ENCODE measurements at places on chromosomes 7 and 10. TPM values are rescaled to one million over a fixed set of nuclear protein-coding genes. Genes with fewer than 3 reads are reported as not detected.
A peak's percentile ranks its signal among the peaks of the same experiment; 100 is the strongest.

Gene ARL3
- 14.7 TPM for total RNA-seq

Gene RP9
- total RNA-seq: 5.2 TPM

DNA sequence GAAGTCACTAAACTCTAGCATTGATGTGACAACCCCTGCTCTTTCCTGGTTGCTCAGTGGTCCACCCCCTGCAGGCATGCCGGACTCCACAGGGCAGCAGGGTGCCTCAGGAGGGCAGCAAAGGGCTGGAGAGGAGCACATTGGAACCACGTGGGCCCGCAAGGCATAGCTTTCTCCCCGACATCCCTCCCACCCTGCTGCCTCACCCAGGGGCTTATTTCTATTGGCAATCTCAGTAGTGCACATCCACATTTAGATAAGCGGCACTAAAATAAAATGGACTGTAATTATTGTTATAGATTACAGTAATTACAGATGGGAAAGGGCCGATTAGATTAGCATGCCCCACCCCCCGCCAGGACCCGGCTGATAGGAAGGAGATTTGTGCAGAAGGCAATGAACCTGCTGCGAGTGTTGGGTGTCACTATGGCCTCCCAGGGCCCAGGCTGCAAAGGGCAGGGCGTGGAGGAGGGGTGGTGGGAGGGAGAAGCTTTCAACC, 580.1 kb downstream of the GRID1 start:
- no peak for ATAC-seq

GRCh38 chr10:76408646-76409045, 977.2 kb downstream of the LRMDA start:
- no peak for ATAC-seq

- ATAC-seq: no peak
Observed at GRCh38 chr7:19117870-19118608, 603 bp upstream of the TWIST1 start.

Gene HUS1
- 50.0 TPM for total RNA-seq

Gene TMEM176A
- not detected for total RNA-seq

DNA sequence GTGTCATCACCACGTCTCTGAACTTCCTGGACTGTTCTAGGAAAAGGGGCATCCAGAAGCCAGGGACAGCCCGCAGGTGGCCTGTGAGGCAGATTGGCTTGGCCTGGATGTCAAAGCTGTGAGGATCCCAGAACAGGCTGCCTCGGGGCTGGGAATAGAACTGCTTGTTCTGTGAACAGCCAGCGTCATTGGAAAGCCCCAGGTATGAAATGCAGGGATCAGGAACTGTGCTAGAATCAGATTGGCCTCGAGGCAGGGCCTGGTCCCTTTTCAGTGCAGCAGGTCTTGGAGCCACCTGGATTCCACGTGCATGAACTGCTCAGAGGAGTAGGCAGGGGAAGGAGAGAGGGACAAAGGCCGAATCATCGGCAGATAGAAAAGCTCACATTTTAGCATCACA, 44.6 kb downstream of the FAM20C start:
- ATAC-seq: no peak

GRCh38 chr7:141915565-141915964, 634 bp upstream of the OR9A4 start:
- ATAC-seq: no peak

DNA sequence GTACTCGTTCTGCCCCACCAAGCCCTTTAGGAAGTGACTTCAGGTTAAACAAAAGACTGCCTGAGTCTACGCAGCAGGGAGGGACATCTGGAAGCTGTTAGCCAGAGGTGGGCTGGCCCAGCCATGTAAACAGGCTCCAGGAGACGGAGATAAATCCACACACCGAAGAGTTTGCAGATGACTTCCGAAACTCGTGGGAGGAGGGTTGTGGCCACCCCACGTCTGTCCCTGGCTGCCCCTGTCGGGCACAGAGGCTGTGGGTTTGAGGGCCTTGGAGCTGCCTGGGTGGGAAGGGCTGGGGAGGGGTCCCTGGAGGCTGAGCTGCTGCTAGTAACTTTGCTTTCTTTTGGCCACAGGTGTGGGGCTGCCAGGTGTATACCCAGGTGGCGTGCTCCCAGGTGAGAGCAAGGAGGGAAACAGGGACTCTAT, 15.6 kb downstream of the ELN start:
- no peak for ATAC-seq

- ATAC-seq: no peak
Observed at GRCh38 chr7:29040579-29040925, 82.4 kb upstream of the TRIL start.

Gene MNX1
- not detected for total RNA-seq

DNA sequence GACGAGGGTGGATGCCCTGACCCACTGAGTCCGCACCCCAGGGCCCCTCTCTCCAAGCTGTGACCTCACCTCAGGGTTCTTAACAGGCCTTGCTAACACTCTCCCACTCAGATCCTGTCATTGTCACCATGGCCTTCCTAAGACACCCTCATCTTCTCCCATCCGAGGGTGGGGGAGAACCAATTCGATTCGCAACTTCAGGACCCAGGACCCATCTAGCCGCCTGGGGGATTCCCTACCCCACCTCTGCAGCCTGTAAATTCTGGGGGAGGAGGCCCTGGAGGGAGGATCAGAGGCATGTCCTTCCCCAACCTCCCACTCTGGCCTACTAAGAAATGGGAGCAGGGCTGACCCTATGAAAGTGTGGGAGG, 17.4 kb downstream of the TRIM8 start:
- peak; percentile 64 for ATAC-seq

- ATAC-seq: no peak
Observed at GRCh38 chr7:97858221-97858620, 14.0 kb downstream of the ASNS start.

DNA sequence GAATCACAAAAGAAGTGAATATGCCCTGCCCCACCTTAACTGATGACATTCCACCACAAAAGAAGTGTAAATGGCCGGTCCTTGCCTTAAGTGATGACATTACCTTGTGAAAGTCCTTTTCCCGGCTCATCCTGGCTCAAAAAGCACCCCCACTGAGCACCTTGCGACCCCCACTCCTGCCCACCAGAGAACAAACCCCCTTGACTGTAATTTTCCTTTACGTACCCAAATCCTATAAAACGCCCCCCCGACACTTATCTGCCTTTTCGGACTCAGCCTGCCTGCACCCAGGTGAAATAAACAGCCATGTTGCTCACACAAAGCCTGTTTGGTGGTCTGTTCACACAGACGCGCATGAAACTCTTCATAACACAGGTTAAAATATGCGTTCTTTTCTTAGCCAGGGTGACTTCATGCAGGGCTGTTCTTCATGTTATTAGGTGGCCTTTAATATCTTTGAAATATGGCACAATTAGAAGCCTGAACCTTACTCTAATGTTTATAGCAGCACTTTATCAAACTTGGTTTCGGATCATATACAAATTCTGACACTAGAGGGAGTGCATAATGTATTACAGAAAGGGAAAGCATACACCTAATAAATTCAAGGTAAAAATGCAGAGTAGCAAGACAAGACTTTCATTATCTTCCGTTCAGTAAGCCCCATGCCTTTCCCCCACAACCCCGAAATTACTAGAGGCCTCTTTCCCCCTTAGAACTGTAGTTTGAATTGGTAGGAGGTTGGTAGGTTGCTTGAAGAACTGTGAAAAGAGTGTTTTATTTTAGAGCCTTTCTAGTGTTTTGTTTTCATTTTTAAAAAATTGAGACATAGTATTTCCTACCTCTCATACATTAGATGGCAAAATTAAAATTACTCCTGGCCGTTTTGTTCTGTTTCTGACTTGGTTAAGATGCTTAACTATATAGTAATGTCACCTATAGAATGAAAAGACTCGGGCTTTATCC, 117.9 kb downstream of the NPY start:
- no peak for ATAC-seq

GRCh38 chr10:20995123-20995987, 98.2 kb upstream of the NEBL start:
- ATAC-seq: no peak

DNA sequence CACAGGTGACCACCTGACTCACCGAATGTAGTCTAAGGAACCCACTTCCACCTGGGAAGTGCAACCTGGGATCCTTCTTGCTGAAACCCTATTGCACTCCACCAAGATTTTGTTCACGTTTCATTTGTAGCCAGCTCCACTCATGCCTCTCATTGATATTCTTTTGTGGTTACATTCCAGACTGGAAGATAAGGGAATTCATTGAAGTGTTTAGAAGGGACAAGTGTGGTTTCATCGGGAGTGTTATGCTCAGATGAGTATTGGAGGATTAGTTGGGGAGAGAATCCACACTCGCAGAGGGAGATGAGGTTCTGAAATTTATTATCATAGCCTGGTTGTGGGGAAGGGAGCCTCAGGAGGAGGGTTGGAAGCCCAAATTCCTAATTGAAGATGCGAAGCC, 320.4 kb downstream of the KCNMA1 start:
- no peak for ATAC-seq

DNA sequence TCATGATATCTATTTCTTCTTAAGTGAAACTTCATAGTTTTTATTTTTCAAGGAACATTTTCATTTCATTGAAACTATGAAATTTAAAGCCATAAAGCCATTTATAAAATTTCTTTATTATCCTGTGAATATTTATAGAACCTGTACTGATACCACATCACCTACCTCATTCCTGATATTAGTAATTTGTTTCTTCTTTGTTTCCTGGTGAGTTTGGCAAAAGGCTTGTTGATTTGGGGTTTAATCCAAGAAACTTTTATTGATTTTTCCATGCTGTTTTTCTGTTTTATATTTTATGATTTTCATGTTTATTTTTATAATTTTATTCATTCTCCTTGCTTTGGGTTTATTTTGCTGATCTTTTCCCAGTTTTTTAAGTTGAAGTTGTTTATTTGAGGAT, 669.4 kb downstream of the NXPH1 start:
- ATAC-seq: no peak

DNA sequence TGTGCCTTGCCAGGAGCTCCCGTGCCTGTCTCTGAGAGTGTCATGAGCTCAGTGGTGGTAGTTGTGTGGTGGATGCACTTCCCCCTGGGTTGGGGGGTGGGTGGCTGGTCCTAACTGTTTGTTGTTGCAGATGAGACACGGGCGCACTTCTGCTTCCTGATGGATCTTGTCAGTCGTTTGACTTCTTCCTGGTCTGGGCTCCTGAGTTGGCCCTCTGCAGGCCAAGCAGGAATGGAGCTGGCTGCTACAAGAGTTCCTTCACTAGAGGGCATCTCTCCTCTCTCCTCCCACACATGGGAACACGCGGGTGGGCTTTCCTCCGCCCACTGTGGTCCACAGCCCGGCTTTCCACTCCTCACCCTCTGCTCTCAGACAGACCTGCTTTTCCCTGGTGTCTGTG, 82.0 kb downstream of the BMS1 start:
- no peak for ATAC-seq

GRCh38 chr7:17325364-17325763, 26.9 kb downstream of the AHR start:
- no peak for ATAC-seq

- peak; percentile 60 for ATAC-seq
Observed at GRCh38 chr10:4763960-4764428, 62.0 kb upstream of the AKR1E2 start.

- ATAC-seq: no peak
Observed at GRCh38 chr7:38060116-38060515, 117.9 kb upstream of the STARD3NL start.

GRCh38 chr10:114911052-114911711, 26.8 kb upstream of the TRUB1 start:
- ATAC-seq: peak; percentile 75

DNA sequence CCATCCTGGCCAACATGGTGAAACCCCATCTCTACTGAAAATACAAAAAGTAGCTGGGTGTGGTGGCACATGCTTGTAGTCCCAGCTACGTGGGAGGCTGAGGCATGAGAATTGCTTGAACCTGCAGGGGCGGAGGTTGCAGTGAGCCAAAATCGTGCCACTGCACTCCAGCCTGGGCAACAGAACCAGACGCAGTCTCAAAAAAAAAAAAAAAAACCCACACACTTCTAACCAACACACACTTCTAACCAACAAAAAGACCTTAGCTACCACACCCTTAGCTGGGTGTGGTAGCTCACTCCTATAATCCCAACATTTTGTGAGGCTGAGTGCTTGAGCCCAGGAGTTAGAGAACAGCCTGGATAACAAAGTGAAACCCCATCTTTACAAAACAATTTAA, 33.9 kb upstream of the SPOCK2 start:
- ATAC-seq: peak; percentile 54

- ATAC-seq: peak; percentile 27
Observed at GRCh38 chr7:8200316-8200715, 61.7 kb downstream of the ICA1 start.

Gene DKK1
- not detected for total RNA-seq

GRCh38 chr7:118239014-118239413, 14.5 kb downstream of the ANKRD7 start:
- ATAC-seq: no peak

DNA sequence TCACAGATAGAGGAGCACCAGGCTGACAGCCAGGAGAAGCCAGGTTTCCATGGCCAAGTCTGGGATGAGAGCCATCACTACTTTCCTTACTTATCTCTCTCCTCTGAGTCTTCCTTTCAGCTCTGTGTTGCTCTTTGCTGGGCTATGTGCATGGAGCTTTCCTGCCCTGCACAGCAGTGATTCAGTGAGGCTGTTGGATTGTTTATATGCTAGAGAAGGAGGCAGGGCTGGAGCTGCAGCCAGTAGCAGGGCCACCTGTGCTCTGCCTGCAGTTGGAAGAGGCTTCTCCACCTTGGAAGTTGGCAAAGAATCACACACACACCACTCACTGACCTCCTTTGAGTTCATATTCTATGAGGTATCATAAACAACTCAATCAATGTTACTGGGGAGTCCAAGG, at the start of gene CYP3A4:
CYP3A4 (minus strand) TSS at position 178 of the 400 bp plus-strand sequence; CDS start at position 75, 103 bp downstream.
- no peak for ATAC-seq

Gene NPY4R
- total RNA-seq: not detected

Gene ITPRID1
- total RNA-seq: not detected

DNA sequence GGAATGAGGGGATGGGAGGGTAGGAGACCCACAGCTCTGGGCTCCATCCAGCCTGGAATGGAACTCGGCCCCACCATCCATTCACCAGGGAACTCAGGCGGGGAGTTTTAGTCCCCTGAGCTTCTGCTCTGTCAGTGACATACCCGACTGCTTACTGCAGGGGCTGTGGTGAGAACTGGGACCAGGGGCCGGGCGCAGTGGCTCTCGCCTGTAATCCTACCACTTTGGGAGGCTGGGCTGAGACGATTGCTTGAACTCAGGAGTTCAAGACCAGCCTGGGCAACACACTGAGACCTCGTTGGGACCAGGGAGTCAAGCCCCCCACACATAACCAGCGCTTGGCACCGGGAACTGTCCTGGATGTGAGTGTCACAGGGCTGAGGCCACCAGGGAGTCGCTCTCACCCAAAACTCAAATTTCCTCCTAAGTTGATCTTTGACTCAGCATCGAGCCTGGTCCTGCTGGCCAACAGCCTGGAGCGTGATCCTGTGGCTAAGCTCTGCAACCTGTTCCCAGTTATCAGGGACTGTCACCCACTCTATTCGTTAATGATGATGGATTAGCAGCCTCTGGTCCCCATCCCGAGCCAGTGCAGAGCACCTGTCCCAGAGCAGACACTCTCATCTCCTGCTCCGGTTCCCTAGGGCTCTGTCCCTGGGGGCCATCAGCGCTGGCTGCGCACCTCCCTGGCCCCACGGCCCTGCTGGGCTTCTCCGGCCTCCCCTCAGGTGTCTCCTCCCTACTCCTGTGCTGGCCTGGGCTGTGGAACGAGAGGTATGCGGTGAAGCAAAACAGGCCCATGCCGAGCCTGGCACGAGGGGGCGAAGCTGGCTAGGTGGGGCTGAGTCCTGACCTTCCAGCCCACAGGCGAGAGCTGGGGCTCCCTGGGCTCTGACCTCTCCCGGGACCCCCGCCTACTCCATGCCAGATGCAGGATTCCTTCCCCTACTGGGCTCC, 902 bp upstream of the CLDN15 start:
- ATAC-seq: no peak

GRCh38 chr7:76343294-76343930, 15.4 kb downstream of the YWHAG start:
- peak; percentile 99 for ATAC-seq

Gene VSIR
- 125 TPM for total RNA-seq

- no peak for ATAC-seq
Observed at GRCh38 chr7:24201226-24201625, 82.8 kb upstream of the NPY start.
